Esophagus muscularis mucosa (tissue), 4 donors: ENCODE measurements at places on chromosomes 7 and 10.

- no peak for DNase-seq
Observed at GRCh38 chr7:77903597-77903996, 105.0 kb downstream of the PHTF2 start.

DNA sequence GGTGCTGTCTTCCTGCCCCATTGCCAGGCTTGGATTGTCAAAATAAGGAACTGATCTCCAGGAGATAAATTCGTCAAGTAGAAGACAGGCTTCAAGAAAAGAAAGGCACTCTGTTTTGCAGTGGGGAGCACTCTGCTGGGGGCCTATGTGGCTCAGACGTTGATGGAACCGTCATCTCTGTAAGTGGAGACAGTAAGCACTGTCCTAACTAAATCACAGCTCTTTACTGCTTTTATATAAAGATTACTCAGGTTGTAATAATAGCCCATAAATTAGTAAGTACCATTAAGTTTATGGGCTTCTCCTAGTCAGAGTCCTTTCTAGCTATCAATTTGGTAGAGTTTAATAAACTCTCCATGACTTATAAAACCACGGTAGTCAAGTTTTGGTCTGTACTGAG is 249.9 kb downstream of the FRMD4A start:
- no peak for DNase-seq

DNA sequence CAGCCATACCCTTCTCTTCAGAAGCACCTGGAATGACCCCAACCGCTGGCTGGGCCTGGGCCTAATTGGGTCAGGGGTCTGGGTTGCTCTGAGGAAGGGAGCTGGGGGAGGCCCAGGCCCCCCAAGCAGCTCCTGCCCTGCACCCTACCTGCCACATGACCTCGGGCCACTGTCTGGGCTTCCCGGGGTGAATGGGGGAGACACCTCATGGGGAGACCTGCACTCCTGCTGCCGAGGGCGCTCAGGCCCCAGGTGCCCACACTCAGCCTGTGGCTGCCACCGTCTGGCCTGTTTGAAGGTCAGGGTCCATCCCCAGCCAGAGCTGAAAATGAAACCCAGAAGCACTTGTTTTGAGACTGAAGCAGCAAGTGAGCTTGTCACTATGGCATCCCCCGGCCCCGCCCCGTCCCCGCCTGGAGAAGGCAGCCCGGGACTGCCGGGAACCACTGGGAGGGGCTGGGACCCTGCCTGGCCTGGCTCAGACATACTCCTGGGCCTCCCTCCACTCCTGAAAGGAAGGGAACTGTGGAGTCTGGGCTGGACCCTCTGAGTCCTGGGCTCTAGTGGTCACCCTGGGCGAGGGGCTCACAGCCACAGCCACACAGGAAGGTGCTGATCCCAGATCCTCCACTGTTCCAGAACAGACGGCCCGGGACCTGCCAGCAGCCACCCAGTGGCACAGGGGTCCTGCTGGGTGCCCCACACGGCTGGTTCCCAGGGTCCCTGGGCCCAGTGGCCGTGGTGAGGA is 7.4 kb upstream of the MICALL2 start:
- peak; percentile 93 for DNase-seq

DNA sequence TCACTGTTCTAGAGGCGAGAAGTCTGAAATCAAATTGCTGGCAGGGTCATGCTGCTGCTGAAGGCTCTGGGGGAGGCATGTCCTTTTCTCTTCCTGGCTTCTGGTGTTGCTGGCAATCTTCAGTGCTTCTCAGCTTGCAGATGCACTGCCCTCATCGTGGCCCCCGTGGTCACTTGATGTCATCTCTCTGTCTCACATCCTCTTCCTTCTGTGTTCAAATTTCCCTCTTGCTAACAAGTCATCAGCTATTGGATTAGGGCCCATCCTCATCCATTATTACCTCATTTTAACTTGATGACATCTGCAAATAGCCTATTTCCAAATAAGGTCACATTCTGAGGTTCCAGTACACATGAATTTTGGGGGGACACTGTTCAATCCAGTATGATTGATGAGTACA is 36.6 kb upstream of the SRGN start:
- DNase-seq, result no peak

- no peak for DNase-seq
Observed at GRCh38 chr7:133059263-133059662, 22.6 kb downstream of the CHCHD3 start.

DNA sequence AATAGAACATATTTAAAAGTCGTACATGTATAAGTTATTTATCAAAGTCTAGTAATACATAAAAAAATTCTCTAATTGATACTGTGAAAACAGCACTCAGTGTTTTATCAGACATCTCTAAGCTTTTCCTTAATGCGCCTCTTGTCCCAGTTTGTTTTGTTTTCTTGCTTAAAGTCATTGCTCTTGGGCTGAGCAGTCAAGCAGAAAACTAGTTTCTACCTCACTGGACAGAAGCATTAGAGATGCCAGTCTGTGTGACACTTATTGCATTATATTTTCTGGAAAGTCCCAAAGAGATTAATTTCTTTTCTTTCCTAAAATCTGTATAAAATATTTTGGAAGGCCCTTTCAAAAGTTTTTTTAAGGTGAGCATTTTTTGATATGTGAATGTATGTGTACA is 236.2 kb downstream of the PCLO start:
- DNase-seq, result no peak

GRCh38 chr7:29486191-29486700 is 77.4 kb upstream of the PRR15 start:
- DNase-seq, result peak; percentile 86

GRCh38 chr10:35711615-35712411 is 69.7 kb upstream of the FZD8 start:
- DNase-seq, result peak; percentile 81

GRCh38 chr7:106770191-106770590 is 94.9 kb upstream of the PIK3CG start:
- no peak for DNase-seq

GRCh38 chr7:151426904-151427704 is 12.8 kb downstream of the CRYGN start:
- no peak for DNase-seq
